ENCODE measurements at places on chromosomes 7 and 10. TPM values are rescaled to one million over a fixed set of nuclear protein-coding genes. Genes with fewer than 3 reads are reported as not detected.
A peak's percentile ranks its signal among the peaks of the same experiment; 100 is the strongest.

DNA sequence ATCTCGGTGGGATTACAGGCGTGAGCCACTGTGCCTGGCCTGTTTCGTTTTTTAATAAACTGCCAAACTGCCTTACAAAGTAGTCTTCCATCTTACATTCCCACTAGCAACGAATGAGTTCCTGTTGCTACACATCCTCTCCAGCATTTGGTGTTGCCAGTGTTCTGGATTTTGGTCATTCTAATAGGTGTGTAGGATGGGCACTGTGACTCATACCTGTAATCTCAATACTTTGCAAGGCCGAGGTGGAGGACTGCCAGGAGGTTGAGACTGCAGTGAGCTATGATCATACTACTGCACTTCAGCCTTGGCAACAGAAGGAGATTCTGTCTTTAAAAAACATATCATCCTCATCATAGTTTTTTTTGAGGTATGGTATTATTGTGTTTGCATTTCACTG is 21.4 kb upstream of the RSBN1L start:
- DNase-seq = peak; percentile 66

Gene MMD2
- not detected for total RNA-seq

DNA sequence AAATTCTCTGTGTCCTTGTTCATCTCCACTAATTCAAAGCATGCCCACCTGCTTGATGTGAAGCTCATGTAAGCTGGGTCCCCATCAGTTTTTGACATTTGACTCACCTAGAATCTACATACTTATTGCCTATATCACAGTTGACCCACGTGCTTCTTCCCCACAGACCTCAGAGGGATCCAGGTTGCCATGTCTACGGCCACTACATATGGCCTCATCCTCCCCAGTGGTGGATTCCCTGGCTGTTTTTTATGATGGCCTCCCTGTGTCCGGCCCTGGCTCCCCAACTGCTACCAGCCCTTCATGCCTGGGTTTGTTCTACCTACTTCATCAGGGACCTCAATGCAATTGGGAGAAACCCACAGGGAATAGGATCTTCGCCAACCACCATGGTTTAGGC is 187.4 kb upstream of the GDF10 start:
- DNase-seq = no peak

Gene TMEM178B
- 0.34 TPM for total RNA-seq

DNA sequence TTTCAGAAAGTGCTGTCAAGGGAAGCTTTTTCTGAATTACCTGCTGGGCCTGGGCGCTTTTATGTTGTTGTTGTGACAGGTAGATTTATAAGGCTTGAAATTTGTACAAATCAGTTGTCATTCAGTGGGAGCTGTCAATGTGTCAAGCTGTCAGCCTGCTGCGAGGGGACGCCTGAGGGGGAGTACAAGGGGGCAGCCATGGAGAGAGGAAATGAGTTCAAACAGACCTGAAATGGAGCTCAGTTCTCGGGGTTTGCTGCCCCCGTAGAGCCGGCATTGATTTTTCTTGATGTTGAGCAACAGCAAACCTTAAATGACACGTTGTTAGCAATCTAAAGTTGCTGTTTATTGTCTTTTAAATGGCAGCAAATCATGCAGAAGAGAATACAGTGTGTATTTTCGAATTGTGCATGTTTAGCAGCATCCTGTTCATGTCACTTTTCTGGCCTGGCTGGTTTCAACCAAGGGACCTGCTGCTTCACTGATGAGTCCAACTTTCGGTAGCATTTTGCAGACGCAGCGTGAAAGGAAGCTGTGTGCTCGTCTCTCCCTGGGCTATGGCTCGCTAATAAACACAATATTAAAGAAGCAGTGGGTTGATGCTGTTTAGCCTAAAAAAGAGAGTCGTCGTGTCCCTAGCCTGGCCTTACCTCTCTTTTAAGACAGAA is 166.5 kb downstream of the LRMDA start:
- no peak for DNase-seq

GRCh38 chr7:15594461-15594860 is 32.6 kb upstream of the AGMO start:
- no peak for DNase-seq

Gene PON1
- total RNA-seq = not detected

- DNase-seq = no peak
Measured at GRCh38 chr7:99790407-99790806, 6.4 kb upstream of the CYP3A4 start.
